ENCODE measurements at places on chromosomes 5 and 9. TPM values are rescaled to one million over a fixed set of nuclear protein-coding genes. Genes with fewer than 3 reads are reported as not detected.

Gene ELAVL2
- 4.4 TPM for polyA plus RNA-seq

Gene SHROOM1
- 10.8 TPM for polyA plus RNA-seq

Gene MLANA
- polyA plus RNA-seq = 0.32 TPM

Gene PCDHGB4
- polyA plus RNA-seq = 5.5 TPM

Gene FOXD4L4
- polyA plus RNA-seq = not detected

DNA sequence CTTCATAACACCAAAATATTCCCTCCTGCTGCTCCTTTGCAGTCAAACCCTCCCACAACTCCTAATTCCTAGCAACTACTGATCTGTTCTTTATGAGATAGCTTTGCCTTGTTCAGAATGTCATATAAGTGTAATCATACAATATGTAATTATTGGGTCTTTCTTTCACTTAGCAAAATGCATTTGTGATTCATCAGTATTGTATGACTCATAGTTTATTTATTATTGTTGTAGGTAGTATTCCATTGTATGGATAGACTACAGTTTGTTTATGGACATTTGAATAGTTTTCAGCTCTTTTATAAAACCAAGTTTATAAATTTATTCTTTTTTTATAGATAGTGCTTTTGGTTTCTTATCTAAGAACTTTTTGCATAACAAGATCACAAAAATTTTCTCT, 468.2 kb upstream of the KIF2A start:
- DNase-seq = no peak

DNA sequence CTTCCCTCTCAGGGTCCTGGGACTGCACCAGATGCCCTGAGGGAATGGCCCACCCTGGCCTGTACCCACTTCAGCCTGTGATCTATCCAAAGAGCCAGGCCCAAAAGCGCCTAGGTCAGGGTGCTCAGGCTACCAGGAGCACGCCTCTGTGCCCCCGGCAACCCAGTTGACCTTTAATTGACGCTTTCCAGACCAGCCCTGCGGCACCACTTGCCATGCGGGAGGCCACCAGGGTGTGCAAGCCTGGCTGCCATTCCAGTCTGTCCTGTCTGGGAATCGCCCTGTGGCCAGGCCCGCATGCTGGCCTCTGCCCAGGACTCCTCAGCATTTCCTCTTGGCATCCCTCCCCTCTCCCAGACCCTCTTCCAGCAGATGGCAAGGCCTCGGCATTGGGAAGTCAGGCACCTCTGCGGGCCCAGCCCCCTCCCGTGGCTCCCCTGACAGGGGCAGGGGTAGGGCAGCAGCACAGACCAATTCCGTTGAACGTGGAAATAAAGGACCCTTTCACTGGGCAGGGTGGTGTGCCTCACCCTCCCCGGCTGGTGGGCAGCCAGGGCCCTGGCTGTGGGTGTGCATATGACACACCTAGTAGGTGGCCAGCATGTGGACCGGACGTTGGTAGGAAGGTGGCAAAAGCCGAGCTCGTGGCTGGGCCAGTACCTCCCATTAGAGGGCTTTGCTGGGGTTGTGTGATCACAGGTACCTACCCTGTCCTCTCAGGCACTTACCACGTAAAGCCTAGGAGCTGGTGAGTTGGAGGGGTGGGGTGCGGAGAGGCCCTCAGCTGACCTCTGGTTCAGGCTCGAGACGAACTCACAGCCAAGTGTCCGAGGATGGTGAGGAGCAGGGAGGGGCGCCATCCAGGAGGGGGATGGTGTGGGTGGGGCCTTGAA, 3.5 kb upstream of the AIF1L start:
- no peak for DNase-seq

GRCh38 chr5:171450423-171451331, 31.2 kb downstream of the FGF18 start:
- peak; percentile 21 for DNase-seq

DNA sequence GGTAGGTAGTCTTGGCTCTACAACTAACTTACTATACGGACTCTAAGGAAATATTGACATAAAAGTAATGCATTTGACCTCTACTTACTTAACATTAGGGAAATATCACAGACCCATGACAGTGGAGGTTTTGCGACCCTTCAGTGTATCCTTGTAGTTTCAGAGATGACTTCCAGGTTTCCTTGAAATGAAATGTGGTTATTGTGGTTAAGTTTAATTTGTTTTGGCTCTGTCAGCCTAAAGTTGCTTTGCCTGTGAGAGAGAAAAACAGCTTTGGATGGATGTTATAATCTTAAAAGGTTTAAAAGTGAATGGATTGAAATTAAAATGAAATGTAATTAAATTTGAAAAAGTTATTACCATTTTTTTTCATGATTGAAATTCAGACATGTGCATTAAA, 42.9 kb downstream of the LRRTM2 start:
- DNase-seq = no peak

DNA sequence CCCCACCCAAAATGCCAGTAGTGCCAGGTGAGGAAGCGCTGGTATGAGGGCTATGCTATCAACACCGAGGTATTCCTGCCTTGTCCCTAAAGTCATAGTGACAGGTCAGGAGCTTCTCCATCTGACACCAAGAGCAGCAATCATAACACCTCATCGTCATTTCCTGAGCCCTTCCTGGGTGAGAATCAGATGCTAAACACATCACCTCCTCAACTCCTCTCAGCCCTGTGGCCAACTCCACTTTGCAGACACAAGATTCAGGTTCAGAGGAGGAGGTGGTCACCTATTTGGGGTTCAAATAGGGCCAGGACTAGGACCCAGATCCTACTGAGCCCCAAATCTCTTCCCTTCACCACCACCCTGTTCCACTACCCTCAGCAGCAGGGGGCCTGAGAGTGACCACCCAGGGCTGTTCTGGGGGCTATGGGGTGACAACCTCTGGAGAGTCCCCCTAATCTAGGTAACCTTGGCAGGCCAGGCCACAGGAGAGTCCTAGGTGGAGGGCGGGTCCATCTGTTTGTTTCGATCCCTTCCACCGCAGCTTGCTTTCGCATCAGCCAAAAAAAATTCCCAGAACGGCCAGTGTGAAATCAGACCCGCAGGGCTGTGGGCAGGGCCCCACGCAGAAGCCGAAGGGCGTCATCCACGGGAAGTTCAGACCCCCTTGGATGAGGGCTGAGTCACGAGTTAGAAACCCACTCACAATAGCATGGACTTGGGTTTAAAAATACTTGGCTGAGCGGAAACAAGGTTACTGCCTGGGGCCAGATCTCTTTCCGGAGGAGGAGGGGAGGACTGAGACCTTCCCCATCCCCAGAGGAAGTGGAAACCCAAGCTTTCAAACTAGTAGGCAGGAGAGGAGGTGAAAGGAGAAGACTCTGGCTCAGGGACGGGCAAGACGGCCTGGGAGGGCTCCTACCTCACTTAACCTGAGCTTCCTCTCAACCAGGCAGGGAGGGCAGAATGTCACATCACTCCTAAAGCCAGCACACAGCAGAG, 8.7 kb downstream of the STK10 start:
- DNase-seq = no peak

DNA sequence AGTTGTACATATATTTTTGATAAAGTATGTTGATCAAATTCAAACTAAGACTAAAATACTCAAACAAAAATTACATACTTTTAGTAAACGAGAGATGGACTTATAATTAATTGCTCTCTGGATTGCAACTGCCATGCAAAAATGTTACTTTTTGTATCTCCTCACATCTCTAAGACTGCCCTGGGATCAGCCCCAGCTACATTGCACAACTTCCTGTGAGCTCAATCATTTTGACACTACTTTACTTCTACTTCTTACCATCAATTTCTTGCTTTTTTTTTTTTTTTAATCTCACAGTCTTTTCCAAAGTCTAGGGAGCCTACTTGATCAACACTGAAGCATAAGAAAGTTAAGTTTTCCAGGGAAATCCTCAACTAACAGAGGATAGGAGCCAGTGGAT, 506.0 kb upstream of the CDH10 start:
- DNase-seq = no peak

GRCh38 chr5:67120032-67120431, 76.6 kb downstream of the CD180 start:
- no peak for DNase-seq

- no peak for DNase-seq
These were observed 63.6 kb downstream of the PALM2AKAP2 start for GRCh38 chr9:109843641-109844040.

DNA sequence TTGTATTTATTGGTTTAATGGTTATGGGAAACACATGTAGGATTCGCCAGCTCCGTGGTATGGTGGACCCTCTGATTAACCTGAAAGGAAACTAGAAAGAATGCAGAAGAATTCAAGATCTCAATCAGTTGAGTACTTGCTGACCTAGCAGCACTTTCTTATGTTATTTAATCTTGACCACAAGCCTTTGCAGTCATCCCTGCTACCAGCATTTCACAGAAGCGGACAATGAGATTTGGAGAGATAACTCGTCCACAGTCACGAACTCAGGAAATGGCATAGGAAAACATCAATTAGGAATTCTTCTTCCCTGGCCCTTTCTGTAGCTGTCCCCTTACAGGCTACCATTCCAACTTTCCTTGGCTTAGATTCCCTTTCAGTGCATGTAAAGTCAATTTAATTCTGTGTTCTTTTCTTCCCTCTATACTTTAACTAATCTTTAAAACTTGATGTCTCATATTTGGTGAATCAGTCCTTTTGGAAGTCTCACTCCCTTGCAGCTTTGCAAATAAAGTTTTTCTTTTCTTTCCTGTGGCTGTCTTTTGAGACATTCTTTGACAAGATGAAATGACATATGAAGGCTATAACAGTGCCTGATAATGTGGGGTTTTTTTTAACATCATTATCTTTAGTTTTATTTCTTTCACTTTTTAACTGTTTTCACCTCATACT, 1.3 kb upstream of the SLC44A1 start:
- no peak for DNase-seq

- no peak for DNase-seq
These were observed 86.6 kb upstream of the SLC24A2 start for GRCh38 chr9:19875291-19875920.

DNA sequence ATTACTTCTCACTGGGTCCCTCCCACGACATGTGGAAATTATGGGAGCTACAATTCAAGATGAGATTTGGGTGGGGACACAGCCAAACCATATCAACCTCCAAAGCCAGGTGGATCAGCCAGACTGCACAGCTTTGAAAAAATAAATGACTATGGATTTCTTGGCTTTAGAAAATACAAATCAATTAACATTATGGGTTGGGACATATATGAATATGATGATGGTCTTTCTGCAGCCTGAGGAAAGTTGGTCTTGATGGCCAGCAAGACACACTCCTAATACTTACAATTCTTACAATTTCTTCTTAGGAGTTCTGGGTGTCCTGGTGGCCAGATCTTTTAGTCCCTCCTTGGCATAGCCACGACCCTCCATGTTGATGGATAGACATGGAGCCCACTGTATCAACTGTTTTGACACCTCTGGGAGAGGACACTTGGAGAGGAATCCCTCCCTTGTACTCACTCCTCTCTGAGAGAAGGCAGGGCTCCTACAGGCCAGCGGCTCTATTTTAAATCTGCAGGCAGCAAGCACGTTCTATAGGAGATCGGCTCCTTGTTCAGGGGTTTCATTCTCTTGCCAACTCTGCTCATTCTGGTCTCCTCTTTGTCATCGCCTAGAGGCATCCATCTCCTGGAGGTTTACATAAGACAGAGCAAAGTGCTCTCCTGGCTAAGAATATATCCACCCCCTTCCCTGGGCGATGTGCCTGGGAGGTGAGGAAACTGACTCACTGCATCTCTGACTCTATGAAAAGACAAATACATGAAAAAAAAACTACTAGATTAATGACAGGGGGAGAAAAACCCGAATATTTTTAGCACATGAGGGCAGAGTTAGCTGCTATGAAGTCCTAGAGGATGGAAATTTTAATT, 145.9 kb downstream of the CARTPT start:
- no peak for DNase-seq

- DNase-seq = no peak
These were observed 28.6 kb upstream of the PPP1R26 start for GRCh38 chr9:135450956-135451355.

GRCh38 chr9:12689233-12689632, 4.0 kb upstream of the TYRP1 start:
- DNase-seq = no peak

DNA sequence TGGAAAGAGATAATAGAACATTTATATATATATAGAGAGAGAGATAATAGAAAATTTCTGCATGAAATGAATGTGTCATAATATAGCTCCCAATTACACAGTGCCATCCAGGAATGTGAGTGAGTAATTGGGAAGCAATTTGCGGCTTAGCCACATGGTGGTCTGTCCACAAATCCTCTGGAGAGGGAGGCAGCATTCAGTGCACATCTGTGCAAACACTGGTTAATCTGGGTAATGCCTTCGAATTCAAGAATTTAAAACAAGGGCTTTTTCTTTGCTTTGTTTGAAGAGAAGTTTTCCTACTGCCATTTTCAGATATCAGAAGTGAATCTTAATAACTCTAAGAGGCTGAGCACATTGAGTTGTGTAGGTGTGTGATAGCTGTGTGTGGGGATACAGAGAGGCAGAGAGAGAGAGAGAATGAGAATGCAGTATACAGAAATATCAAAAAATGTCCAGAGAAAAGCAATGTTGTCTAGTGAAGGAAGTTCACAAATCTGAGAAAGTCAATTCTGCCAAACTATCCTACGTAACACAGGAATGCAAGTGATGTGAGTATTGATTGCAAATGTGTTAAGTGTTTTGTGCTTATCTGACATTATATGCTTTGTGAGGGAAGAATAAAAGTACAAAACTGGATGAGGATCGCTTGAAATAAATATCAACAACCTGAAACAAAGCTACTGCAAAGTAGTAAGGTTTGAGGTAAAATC, 134.6 kb downstream of the EDIL3 start:
- no peak for DNase-seq

DNA sequence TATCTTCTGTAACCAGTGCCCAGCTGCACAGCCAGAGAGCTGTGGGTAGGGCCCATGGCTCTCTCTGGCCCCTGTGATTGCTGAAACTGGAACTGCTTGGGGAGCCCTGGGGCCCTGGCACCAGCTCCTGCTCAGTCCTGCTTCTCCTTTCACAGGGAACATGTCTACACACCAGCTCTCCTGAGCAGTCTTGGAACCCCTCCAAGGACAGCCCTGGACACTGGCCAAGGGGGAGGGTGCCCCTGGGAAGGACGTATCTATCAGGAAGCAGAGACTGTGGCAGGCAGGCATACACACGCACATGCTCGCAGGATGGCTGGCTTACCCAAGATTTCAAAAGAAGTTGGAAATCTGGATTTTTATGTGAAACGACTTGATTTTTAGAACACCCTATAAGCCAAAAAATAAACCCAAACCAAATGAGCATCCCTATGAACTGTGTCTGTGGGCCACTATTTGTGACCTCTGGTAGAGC, 8.8 kb upstream of the TRAF1 start:
- no peak for DNase-seq

GRCh38 chr5:73534011-73534644, 31.3 kb downstream of the ANKRA2 start:
- DNase-seq = no peak

GRCh38 chr9:131521203-131521602, 9.9 kb downstream of the UCK1 start:
- no peak for DNase-seq

Data from right renal cortex interstitium (tissue), 3 donors.